ENCODE measurements at places on chromosomes 4 and X.
A peak's percentile ranks its signal among the peaks of the same experiment; 100 is the strongest.

- DNase-seq, result peak; percentile 40
These were observed at the start of gene PPP1R3F for GRCh38 chrX:49269767-49270248. Gene PPP1R3F (plus strand): TSS chrX:49269793. CDS start chrX:49269870, 77 bp downstream.

- DNase-seq, result no peak
These were observed 46.8 kb downstream of the FIP1L1 start for GRCh38 chr4:53424280-53424679.

GRCh38 chr4:184347251-184348239, 126.8 kb downstream of the IRF2 start:
- DNase-seq, result no peak

DNA sequence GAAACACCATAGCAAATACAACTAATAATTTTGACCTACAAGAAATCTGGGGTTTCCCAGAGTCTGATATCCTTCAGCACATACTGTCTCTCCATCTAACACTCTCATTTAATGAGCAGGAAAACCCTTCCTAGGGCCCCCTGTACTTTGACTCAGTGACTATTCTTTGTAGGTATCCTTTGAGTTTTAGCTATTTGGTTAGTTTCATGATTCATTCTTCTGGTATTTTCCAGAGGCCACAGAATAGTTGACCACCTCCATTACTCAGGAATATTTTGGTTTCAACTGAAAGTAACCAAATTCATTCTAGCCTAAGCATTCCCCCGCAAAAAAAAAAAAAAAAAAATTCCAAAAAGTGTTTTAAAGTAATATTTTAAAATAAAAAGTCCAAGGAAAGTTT, 140.0 kb downstream of the IDS start:
- DNase-seq, result no peak

GRCh38 chrX:70208479-70208878, 26.0 kb upstream of the AWAT1 start:
- DNase-seq, result no peak

DNA sequence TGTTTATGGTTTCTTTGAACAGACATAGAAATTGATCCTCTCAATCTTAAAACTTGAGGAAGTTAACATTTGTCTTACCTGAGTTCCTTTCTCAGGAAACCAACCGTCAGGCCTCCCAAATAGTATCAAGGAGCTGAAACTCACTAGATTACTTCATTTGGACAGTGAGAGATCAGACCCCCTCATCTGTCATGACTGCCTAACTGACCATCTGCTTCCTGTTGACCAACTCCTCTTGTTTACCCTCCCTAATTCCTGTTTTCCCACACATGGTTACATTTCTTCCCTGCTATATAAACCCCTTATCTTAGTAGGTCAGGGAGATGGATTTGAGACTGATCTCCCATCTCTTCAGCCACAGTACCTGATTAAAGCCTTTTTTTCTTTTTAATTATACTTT, 46.2 kb upstream of the NMU start:
- no peak for DNase-seq

Measured in NCI-H774 (cell line).